Uterus (tissue), 4 donors: ENCODE measurements at places on chromosomes 1 and 21. TPM values are rescaled to one million over a fixed set of nuclear protein-coding genes. Genes with fewer than 3 reads are reported as not detected.
A peak's percentile ranks its signal among the peaks of the same experiment; 100 is the strongest.

DNA sequence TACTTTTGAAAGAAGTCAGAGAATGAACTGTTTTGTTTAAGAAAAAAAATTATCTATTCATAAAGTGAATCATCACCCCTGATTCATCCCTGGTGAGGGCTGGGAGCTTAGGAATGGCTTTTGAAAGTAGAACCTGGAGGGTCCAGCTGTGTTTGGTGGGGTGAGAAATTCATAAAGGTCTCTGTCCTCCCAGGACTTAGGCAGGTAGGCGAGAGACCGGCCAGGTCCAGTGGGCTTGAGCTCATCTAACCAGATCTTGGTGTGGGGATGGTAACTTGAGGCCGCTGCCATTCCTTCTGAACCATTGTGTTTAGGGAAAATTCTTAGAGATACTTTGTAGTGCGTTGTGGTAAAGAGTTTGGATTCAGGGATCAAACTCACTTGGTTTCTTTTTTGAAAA lies 156.8 kb upstream of the TNR start:
- no peak for DNase-seq

GRCh38 chr21:41948078-41948895 lies 5.5 kb downstream of the C2CD2 start:
- DNase-seq = no peak

DNA sequence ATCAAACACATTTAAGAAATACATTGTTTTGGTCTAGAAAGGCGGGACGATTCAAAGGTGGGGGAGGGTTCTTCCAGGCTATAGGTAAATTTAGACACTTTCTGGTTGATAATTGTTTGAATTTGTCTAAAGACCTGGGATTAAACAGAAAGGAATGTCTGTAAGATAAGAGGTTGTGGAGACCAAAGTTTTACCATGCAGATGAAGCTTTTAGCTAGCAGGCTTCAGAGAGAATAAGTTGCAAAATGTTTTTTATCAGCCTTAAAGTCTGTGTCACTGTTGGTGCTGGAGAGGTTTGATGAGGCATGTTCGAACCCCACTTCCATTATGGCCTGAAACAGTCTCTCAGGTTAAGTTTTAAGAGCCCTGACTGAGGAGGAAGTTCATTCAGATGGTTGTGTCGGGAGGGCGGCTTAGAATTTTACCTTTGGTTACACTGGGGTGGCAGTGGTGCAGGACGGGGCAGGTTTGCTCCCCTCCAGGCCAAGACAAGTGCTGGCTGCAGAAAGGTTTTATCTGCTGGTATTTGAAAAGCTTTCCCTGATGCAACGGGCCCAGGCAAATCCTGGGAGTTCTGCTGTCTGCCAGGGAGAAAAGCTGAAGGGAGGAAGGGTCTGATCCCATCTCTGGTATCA lies 16.0 kb upstream of the SLC2A5 start:
- no peak for DNase-seq

DNA sequence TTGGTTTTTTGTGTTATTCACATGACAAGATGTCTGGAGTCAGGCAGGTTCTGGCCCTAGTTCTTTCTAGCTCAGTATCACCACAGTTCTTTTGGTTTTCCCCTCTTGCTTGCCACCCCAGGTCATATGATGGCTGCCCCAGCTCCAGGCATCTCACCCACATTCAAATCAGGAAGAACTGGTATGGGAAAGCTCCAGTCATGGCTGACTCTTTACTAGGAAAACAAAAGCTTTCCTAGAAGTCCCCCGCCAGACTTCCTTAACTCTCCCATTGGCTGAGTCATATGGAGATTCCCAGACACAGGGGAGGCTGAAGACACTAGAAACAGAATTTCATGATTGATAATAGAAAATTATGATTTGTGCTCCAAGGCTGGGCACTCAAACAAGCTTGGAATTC lies 22.1 kb upstream of the EYA3 start:
- DNase-seq = no peak

DNA sequence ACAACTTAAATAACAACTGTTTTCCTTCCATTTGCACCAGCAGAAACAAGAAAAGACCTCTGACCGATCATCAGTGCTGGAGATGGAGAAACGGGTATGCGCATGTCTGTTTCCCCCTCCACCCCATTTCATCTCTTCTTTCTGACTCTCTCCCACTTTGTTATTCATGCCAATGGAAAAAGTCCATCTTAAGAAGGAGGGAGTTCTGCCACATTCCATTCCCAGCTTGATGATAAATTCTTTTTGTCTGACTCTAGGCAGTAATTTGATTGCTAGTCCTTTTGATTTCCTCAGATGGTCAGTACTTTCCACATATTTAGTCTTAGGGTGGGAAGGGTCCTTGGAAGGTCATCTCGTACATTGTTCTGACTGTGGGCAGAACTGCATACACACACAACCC lies 142.5 kb downstream of the SYT2 start:
- DNase-seq = no peak

- no peak for DNase-seq
Measured at GRCh38 chr1:185670187-185670627, 64.0 kb upstream of the HMCN1 start.

DNA sequence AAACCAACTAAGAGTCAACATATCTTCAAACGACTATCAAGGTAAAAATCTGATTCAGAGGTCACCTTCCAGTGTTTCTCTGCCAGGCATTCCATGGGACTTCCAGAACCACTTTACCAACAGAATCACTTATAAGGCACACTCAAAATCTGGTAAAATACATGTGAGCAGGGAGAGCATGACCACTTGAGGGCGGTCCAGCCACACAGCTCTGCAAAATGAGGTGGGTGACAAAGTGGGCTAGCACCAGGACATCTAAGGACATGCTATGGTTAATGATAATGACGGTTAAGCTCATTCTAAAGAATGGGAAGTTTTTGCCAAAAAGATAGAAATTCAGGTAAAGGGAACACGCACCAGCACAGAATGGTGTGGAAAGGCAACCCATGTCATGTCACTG lies 24.5 kb upstream of the GLIS1 start:
- DNase-seq = no peak

GRCh38 chr1:110047463-110047862 lies 13.0 kb downstream of the STRIP1 start:
- no peak for DNase-seq

DNA sequence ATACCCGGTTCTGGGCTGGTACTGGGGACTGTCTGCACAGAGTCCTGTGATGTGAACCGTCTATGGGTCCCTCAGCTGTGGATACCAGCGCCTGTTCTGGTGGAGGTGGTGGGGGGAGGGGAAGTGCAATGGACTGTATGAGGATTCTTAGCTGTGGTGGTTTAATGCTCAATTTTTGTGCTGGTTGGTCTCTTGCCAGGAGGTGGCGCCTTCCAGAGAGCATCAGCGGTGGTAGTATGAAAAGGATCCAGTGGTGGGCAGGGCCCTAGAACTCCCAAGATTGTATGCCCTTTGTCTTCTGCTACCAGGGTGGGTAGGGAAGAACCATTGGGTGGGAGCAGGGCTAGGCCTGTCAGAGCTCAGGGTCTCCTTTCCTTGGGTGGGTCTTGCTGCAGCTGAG lies 89.4 kb upstream of the B3GALT2 start:
- DNase-seq = no peak

GRCh38 chr1:26828411-26828991 lies 2.0 kb downstream of the ZDHHC18 start:
- DNase-seq = no peak

DNA sequence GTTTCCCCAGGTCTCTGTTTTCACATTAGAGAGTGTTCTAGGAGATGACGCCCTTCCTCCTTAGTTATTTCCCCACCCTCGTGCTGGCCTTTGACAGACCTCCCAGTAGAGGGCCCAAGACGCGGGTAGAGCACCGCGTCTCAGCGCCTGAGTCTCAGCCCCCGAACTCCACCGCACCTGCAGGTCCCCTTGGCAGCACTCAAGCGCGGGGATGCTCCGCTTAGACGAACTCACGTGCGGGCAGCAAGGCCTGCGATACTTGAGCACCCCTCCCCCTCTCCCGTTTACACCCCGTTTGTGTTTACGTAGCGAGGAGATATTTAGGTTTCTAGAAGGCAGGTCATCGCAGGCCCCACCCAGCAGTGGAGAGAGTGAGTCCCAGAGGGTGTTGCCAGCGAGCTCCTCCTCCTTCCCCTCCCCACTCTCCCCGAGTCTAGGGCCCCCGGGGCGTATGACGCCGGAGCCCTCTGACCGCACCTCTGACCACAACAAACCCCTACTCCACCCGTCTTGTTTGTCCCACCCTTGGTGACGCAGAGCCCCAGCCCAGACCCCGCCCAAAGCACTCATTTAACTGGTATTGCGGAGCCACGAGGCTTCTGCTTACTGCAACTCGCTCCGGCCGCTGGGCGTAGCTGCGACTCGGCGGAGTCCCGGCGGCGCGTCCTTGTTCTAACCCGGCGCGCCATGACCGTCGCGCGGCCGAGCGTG lies at the start of gene CD55:
Gene CD55, plus strand, starts transcription at position 600 of the 711 bp plus-strand sequence. Its CDS starts 88 bp downstream, at position 688.
- peak; percentile 86 for DNase-seq

DNA sequence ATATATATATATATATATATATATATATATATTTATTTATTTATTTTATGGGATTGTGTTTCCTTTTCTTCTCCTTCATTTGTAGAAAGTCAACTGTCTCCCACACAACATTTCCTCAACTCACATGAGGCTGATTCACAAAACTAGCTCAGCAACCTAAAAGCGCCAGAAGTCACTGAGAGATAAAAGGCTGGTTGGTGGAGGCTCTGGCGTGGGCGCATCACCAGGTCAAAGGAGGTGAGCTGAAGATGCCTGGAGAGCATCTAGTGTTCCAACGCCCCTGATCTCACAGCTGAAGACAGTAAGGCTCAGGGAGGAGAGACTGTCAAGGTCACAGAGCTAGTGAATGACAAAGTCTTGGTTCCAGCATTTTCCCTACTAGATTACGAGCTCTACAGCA lies 78.0 kb downstream of the HLCS start:
- DNase-seq = no peak

GRCh38 chr1:205826016-205826806 lies 13.2 kb upstream of the SLC41A1 start:
- DNase-seq = no peak

- no peak for DNase-seq
Measured at GRCh38 chr1:244090645-244091044, 39.6 kb downstream of the ZBTB18 start.

The TEX50 gene
- not detected for total RNA-seq

DNA sequence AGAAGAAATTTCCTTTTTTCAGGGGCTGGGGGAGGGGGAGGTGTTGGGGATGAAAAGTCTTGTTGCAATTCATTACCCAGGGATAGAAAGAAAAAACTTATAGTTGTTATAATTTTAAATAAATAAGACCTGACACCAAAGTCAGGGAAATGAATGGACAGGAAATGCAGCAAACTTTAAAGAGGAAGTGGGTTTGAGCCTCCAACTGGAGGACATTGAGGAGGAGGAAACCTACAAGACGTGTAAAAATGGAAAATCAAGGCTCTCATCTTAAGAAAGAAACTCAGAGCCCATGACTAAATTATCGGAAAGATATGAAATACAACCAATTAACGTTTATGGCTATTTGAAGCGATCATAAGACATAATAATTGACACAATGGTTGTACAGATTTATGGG lies 54.4 kb downstream of the NIBAN1 start:
- DNase-seq = no peak

The CCDC181 gene
- total RNA-seq = 5.2 TPM

DNA sequence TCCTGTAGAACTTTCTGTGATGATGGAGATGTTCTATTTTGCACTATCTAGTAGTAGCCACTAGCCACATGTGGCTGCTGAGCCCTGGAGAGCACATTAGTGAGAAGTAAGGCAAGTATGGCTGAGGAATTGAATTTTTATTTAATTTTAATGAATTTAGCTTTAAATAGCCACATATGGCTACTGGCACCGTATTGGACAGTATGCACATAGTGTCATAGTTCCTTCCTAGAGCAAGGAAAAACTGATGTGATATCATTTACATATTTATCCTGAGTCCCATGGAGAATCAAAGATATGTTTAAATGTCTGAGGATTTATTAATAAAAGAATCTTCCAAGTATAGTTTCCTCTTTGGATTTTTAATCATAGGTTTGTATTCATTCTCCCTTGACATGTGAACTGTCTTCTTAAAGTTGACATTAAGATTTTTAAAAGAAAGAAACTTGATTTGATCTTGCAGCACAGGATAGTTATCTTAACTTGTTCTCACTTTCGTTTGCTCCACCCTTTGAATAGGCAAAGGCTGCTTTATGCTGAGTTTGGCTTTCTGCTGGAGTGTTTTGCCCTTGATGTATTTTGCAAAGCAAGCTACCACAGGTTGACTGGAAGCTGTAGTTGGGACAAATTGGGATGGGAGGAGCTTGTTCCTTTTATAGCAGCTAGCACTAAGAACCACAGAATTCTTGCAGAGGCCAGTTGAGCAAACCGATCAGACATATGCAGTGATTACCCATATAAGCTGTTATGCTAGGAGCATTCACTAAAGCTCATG lies 129.7 kb downstream of the VPS13D start:
- no peak for DNase-seq

DNA sequence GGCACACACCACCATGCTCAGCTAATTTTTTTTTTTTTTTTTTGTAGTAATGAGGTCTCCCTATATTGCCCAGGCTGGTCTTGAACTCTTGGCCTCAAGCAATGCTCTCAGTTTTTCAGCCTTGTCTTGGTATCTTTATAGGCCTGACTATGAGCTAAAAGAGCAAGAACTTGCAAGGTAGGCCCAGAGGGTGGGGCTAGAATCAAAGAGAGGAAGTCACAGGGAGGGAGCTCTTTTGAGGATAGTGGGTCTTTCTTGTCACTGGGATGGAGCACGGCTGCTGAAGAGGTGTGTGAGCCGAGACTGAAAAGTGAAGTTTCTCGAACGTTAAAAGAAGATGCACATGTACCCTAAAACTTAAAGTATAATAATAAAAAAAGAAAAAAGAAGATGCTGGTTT lies 260.0 kb upstream of the BEND5 start:
- no peak for DNase-seq

DNA sequence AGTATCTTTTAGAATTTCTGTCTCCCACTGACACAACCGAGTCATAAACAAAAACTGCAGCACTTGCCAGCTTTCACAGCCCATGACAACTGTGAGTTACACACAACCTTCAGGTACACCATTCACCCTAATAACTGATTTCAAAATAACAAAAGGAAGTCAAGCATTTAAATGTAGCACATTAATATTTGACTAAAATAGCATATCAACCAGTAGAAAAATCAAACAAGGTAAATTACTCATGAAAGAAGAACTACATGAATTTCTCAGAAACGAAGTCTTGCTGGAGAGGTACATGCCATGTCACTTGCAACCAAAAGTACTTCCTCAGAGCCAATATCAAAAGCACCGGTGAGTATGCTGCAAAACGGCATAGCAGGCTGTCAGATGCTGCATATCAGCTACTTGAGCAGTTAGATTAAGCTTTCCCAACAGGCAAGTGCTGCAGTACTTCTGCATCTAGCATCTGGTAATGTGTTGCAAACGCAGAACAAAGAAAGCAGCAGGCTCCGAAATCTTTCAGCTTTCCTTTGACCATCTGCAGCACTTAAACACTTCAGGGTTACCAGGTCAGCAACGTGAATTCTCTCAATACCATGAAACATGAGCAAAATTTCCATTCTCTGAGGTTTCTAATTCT lies 223.2 kb downstream of the SMYD3 start:
- DNase-seq = no peak

The RIPPLY3 gene
- total RNA-seq = not detected
